Motor neuron (in vitro differentiated cells): ENCODE measurements at places on chromosomes 3 and 15. TPM values are rescaled to one million over a fixed set of nuclear protein-coding genes. Genes with fewer than 3 reads are reported as not detected.
A peak's percentile ranks its signal among the peaks of the same experiment; 100 is the strongest.

- ATAC-seq = no peak
These were observed 104.8 kb upstream of the WNT5A start for GRCh38 chr3:55591888-55592287.

GRCh38 chr15:34795267-34796081 is at the start of gene ACTC1:
ACTC1 (minus strand) TSS chr15:34795549; CDS start chr15:34794808, 741 bp downstream.
- peak; percentile 90 for ATAC-seq

The TLR9 gene
- 0.28 and 0.34 TPM in 2 replicates for total RNA-seq

DNA sequence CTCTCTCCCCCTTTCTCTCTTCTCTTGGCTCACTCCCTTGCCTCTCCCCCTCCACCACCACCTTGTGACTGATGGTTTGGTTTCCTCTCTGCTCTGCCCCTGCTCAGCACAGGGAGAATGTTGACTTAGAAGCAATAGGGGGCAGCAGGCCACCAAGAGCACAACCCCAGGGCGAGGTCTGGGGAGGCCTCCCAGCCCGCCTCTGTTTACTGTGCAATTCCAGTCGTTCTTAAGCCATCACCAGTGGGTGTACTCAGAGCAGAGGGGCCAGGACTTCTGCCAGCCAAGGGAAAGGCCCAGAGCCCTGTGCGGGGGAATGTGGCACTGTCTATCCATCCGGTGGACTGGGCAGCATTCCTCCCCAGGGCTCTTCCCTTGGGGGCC is 5.7 kb upstream of the APEH start:
- ATAC-seq = no peak

DNA sequence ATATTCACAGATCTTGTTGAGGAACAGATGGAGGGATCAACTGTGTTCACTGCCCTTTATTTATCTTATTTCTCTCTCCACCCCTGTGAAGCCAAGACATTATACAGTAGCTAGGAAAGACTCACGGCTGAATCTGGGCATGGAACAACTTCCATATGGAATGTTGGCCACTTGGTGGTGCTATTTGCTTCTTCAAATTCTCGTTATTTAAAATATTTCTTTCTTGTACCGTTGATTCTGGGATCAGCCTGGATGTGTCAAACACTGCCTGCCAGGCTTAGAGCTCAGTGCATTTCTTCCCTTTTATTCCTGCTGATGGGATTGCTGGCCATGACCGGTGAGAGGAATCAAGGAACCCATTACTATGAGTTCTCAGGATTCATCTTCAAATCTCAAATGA is 17.5 kb upstream of the GASK1A start:
- peak; percentile 77 for ATAC-seq

DNA sequence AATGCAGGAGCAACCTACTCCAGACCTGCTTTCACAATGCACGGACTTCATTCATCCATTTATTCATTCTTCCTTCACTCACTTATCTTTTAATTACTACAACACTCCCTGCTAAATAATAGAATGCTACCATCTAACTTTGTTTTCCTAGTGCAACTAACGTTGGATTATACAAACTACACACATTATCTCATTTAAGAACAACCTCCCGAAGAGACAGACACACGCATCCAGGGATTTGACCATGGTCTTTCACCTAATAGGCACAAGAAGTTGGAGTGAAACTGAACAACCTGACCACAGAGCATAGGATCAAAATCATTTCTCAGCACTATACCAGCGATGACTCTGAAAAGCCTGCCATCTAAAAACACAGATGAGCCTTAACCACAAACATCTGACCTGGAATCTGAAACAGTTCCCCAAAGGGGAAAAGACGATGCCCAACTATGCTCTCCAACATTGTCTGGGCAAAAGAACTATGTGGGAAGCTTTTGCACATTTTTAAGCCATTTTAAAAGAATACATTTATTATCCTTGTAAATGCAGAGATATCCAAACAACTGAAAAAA is 21.0 kb downstream of the ZNF385D start:
- ATAC-seq = no peak

GRCh38 chr3:4656059-4656458 is 162.9 kb downstream of the ITPR1 start:
- ATAC-seq = peak; percentile 92

The GOLGA6L9 gene
- 7.7 and 8.8 TPM in 2 replicates for total RNA-seq

- ATAC-seq = no peak
These were observed 211.7 kb downstream of the CLSTN2 start for GRCh38 chr3:140146668-140147067.

- no peak for ATAC-seq
These were observed 57.2 kb downstream of the PPP2R3A start for GRCh38 chr3:136022529-136023263.

The PLSCR1 gene
- total RNA-seq = 48.7 and 66.7 TPM in 2 replicates

DNA sequence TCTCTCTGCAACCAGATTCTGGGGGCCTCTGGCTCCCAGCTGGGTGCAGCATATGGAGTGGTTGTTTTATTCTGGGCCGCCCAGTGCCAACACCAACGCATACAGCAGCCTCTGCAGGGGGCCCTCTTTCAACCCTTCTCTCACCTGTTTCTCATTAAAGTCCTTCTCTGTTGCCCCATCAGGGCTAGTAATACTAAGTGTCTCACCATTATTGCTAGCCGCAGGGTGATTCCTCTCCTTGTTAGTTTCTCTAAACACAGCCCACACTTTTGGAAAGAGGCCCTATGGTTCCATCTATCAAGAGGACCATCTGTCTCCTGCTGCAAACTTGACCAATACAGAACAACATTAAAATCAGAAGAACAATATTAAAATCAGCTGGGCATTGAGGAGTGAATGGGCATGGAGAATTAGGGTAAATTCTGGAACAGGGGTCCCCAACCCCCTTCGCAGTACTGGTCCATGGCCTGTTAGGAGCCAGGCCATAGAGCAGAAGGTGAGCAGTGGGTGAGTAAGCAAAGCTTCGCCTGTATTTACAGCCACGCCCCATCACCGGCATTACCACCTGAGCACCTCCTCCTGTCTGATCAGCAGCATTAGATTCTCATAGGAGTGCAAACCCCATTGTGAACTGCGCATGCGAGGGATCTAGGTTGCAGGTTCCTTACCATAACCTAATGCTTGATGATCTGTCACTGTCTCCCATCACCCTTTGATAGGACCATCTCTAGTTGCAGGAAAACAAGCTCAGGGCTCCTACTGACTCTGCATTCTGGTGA is 36.5 kb downstream of the ALS2CL start:
- ATAC-seq = no peak

GRCh38 chr15:62740141-62741004 is 302.2 kb upstream of the TPM1 start:
- ATAC-seq = peak; percentile 51
